Psoas muscle (tissue), 8 donors: ENCODE measurements at places on chromosomes 16 and 17. TPM values are rescaled to one million over a fixed set of nuclear protein-coding genes. Genes with fewer than 3 reads are reported as not detected.

DNA sequence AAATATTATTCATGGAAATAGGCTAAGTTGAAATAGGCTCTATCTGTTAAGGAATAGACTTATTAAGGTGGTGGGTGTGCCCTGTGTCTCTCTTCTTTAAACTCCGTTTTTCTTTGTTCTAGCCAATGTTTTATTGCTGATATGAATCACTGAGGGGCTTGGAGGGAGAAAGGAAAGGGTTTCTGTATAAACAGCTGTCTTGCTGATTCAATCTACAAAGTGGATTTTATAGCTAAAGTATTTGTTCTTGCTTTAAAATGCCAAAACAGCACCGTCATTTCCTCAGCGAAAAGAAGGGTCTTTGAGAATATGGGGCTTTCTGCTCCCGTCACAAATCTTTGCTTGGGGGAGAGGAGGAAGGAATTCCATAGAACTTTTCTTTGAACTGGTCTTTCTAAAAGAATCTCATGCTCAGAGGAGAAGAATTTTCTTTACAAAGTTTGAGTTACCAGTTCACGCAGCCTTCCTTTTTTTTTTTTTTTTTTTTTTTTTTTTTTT is 39.3 kb downstream of the MSI2 start:
- no peak for DNase-seq

- no peak for DNase-seq
Measured at GRCh38 chr16:54594601-54595391, 308.2 kb upstream of the IRX3 start.

- DNase-seq = no peak
Measured at GRCh38 chr17:1820528-1821252, 9.0 kb downstream of the SMYD4 start.

The CD300H gene
- not detected for polyA plus RNA-seq

DNA sequence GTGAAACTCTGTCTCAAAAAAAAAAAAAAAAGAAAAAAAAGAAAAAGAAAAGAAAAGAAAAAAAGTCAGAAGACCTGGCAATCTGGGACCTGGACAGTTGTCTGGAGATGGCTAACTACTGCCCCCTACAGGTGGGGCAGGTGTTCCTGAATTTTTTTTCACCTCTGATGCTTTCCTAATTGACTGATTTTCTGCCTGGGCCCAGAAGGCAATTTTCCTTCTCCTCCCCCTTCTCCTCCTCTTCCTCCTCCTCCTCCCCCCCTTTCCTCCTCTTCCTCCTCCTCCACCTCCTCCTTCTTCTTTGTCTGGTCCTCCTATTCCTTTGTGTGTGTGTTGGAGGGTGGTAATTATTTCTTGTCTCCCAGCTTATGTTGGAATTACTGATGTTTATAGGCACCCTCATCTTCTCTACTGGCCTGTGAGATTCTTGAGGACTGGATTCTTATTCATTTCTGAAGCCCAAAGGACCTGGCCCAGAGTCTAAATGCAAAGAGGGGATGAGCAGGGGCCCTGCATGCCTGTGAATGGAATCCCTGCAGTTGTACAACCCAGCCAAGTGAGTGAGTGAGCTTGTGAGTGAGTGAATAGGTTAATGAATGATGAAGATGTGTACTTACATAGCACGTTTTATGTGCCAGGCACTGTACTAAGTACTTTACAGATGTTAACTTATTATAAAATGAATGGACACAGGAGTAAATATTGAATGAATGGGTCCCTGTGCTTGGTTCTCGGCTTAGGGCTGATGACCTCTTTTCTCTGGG is 26.9 kb downstream of the IRX5 start:
- DNase-seq = no peak

GRCh38 chr17:7326186-7326585 is 2.9 kb downstream of the NEURL4 start:
- no peak for DNase-seq

- no peak for DNase-seq
Measured at GRCh38 chr16:89522287-89522686, 14.1 kb downstream of the SPG7 start.

DNA sequence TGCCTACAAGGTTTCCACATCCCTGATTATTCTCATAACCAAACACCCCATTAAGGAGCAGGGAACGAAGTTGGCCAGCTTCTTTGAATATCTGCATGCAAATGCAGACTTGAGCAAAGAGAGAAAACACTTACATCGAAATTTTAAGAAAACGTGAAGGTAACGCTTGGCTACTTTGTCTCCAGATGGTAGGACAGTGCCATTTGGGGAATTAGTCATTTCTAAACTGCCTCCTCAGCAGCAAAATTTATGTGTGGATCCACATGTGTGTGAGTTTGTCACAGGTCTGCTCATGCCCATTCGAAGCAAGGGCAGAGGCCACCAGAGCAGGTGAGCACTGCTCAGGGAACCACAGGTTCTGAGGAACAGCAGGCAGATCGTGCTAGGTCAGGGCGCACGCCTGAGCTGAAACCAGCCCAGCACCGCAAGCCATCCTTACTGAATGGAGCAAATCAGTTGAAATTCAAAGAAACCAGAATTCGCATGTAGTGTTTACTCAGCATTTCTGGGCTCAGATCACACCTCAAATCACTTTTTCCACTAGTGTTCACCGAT is 80.1 kb downstream of the SOCS1 start:
- DNase-seq = no peak

The C17orf107 gene
- 0.03 TPM for polyA plus RNA-seq

DNA sequence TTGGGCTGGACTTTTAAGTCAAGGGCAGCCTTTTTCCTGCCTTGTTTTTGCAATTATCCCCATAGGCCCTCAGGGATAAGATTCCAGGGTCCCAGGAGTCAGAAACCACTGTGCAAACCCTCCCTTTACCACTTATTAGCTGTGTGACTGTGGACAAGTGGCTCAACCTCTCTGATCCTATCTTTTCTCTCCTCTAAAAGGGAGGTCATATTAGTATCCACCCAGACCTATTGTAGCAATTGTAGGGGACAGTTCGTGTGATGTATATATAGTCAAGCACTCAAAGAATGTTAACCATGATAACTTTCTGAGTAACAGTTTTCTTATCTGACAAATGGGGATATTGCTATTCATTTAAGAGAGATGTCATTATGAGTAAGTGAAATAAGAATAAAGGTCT is 68.2 kb downstream of the IRX5 start:
- no peak for DNase-seq
